Stimulated activated CD4-positive, alpha-beta T cell treated with anti-CD3 and anti-CD28 coated beads, Interleukin-15, amount 100 ng/mL, for 1 hour (primary cell): ENCODE measurements at places on chromosomes 7 and 10.

GRCh38 chr7:139068544-139069399 is 32.9 kb upstream of the ZC3HAV1L start:
- DNase-seq: no peak

DNA sequence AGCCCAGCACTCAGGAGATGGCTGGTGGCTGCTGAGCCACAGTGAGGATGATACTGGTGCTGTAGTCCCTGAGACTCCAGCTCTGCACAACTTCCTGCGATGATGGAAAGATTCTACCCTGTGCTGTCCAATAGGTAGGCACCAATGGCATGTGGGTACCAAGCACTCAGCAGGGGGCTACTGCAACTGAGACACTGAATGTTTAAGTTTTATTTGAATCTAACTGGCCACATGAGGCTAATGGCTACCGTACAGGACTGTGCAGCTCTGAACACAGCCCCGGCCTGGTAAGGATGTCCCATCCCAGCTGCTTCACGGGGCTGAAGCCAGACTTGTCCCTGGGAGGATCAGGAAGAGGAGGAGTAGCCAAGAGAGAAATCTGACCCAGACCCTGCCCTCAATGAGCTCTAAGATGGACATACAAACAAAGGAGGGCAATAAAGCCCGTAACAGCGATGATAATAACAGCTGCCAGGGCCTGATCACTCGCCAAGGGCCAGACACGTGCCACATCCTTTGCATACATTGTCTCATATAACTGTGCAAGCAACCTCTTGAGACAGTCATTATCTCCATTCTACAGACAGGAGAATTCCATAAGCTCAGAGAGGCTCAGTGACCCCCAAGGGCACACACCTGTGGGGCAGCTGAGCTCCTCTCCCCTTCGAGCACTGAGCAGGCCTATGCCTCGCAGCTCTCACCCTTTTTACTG is 3.8 kb downstream of the GPRIN2 start:
- DNase-seq: no peak

GRCh38 chr10:100614429-100615095 is 78.8 kb downstream of the HIF1AN start:
- DNase-seq: no peak

DNA sequence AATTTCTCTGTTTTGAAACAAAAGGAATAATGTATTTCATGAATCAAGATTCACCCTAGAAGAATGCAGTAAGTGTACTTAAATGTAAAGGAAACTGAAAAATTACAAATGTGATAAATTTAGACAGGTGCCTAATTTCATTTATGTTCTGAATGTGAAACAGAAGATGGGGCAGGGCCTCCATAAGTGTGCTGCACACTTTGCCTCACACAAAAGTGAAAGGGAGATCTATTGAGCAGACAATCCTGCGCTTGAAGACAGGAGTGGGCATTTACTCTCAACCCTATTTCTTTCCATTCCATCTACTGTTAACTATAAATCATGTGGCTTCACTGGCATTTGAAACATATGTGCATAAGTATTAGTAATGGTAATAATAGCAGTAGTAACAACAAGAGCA is 36.2 kb downstream of the GNG11 start:
- no peak for DNase-seq

GRCh38 chr10:22137542-22137941 is 80.3 kb downstream of the EBLN1 start:
- DNase-seq: no peak
